Hematopoietic multipotent progenitor cell (in vitro differentiated cells): ENCODE measurements at places on chromosomes 2 and 18. TPM values are rescaled to one million over a fixed set of nuclear protein-coding genes. Genes with fewer than 3 reads are reported as not detected.

FOXI3 gene
- total RNA-seq = not detected

GRCh38 chr2:96241900-96242611 lies 23.7 kb downstream of the TMEM127 start:
- no peak for DNase-seq

PPP1R1C gene
- not detected for total RNA-seq

DNA sequence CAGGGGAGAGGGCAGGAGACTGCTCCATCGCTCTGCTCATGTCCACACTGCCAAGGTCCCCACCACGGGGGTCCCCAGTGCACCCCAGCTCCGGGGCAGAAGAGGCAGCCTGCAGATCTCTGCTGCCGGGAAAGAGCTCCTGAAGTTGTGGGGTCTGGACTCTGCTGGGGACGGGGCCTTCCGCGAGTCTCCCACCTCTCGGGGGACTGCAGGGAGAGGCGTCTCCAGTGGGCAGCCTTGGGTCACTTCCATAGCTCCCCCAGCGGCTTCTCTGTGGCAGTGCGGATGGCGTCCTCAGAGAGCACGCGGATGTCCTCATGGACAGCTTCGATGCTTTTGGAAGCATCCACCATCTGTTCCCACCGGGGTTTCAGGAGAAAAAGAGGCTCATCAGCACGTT lies 10.7 kb downstream of the DTYMK start:
- no peak for DNase-seq

DNA sequence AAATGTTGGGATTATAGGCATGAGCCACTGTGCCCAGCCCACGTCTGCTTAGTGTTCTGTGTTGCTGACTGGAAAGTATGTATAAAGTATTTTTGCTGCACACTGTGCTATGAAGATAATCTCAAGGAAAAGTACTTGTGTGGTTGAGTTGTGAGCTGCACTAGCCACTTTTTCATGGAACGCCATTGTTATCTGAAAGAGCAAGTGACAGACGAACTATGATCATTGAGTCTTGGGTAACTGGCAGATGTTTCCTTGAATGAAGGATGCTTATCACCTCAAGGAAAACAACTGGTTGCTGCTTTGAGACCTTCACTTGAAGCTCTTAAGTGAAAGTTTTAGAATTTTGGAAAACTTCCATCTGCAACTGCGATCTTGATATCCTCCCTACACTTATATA lies 82.2 kb upstream of the KCTD1 start:
- DNase-seq = peak; percentile 13

DNA sequence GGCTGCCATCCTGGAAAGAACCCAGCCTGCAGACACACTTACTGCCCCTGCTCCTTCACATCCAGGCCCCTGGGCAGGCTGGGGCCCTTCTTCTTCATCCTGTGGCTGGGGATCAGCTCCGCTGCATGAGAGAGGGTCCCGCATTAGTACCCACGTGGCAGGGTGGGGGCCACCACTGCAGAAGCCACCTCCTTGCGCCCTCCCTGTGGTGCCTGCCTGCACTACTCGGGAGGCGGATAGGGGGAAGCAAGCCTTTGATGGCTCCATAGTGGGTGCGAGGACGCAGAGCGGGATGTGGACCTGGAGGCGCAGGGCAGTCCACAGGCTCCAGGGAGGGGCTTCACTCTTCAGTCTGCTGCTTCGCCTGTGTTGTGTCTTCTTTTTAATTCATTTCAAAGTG lies 46.7 kb downstream of the GPC1 start:
- DNase-seq = no peak

AGFG1 gene
- 59.2 TPM for total RNA-seq

ALK gene
- total RNA-seq = under 0.01 TPM

GRCh38 chr2:203045867-203046266 lies 31.2 kb downstream of the NBEAL1 start:
- DNase-seq = no peak

GRCh38 chr2:238263204-238264071 lies 23.6 kb upstream of the HES6 start:
- DNase-seq = peak; percentile 86

- DNase-seq = no peak
These were observed 97.2 kb upstream of the GLI2 start for GRCh38 chr2:120638450-120638849.

EPC2 gene
- total RNA-seq = 32.9 TPM
